GM10248 (cell line): ENCODE measurements at places on chromosomes 5 and 9.

DNA sequence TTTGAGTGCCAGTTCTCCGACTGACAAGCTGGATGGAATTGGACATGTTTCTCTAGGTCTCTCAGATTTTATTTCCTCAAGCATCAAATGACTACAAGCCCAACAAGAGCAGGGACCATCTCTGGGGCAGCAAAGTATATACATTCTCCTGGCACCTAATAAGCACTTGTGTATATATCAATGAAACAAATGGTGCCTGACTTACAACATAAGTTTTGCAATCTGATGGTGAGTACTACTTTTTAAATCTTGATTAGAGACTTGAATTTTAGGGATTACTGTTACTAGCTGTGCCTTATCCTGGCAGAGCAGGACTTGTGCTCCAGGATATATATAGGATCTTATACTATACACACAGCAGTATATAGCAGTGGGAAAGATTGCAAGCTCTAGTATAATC lies 8.8 kb upstream of the ABLIM3 start:
- DNase-seq = no peak

DNA sequence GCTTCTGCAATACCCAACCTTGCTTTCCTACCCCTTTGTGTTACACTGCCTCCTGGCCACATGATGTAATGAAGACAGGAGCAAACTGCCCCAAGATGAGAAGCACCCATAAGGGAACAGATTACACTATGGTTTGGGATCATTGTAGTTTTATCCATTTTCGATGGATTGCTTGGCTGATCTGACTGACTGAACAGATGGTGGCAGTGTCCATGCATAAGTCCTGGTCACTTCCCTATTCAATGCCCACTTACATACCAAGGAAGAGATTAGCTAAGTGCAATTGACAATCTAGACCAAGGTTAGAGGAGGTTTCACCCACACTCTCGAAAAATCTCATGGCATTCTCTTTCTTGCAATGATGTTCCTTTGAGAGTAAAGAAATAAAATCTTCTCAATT lies 319.9 kb downstream of the RAB3C start:
- DNase-seq = no peak

- DNase-seq = no peak
These were observed 43.0 kb upstream of the COL15A1 start for GRCh38 chr9:98900725-98901124.

- DNase-seq = no peak
These were observed 271.8 kb downstream of the NNT start for GRCh38 chr5:43874772-43875171.

GRCh38 chr5:80191991-80192398 lies 63.9 kb downstream of the SERINC5 start:
- no peak for DNase-seq

GRCh38 chr9:4654084-4654483 lies 8.0 kb upstream of the PLPP6 start:
- DNase-seq = no peak

DNA sequence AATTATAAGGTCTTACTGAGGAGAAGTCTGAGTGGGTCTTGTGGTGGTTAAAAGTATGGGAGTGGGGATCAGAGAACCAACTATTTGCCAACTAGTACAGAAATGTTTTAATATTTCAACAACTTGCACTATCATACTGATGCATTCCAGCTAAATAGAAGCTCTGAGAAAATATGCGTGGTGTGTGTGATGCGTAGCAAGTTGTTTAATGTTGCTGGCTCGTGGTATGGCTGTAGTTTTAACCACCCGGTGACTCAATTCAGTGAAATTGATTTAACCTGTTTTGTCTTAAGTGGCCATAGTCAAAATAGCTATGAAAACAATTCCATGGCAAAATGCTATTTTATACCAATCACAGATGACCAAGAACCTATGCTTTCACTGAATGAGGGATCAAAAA lies 176.5 kb upstream of the SLC24A2 start:
- DNase-seq = no peak

GRCh38 chr9:137218754-137219271 lies 3.2 kb downstream of the RNF208 start:
- no peak for DNase-seq

DNA sequence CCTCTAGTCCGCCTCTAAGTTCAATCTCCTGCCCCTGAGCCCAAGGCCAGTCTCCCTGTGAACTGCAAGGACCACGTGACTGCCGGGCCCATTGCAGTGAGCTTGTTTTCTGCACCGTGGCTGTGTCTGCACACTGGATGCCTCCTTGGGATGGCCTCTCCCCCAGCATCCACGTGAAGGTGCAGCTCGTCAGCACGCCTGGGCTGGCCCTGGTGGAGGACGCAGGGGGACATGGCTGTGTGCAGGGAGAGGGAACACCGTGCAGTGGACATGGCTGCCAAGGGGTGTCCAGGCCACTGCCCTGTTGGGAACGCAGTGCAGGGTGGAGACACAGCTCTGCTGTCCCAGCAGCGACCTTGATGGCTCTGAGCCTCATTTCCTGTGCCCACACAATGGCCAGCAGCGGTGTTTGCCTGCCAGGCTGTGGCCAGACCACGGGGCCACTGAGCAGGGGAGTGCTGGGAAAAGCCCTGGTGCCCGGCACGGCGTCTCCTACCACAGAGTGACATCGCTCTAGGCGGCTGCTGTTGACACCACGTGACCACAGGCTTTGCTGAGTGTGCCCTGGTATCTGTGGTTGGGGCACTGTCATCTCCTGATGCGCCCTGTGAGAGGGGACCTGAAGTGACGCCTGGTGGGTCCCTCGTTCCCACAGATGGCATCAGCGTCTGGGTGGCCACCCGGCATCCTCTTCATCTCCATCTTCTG lies 26.9 kb upstream of the EXOC3 start:
- no peak for DNase-seq
